ENCODE measurements at places on chromosomes 16 and 17.

GRCh38 chr17:6303664-6304063 is 131.3 kb downstream of the AIPL1 start:
- DNase-seq, result no peak

GRCh38 chr16:89722392-89723278 is 1.3 kb downstream of the ZNF276 start:
- peak; percentile 81 for DNase-seq

DNA sequence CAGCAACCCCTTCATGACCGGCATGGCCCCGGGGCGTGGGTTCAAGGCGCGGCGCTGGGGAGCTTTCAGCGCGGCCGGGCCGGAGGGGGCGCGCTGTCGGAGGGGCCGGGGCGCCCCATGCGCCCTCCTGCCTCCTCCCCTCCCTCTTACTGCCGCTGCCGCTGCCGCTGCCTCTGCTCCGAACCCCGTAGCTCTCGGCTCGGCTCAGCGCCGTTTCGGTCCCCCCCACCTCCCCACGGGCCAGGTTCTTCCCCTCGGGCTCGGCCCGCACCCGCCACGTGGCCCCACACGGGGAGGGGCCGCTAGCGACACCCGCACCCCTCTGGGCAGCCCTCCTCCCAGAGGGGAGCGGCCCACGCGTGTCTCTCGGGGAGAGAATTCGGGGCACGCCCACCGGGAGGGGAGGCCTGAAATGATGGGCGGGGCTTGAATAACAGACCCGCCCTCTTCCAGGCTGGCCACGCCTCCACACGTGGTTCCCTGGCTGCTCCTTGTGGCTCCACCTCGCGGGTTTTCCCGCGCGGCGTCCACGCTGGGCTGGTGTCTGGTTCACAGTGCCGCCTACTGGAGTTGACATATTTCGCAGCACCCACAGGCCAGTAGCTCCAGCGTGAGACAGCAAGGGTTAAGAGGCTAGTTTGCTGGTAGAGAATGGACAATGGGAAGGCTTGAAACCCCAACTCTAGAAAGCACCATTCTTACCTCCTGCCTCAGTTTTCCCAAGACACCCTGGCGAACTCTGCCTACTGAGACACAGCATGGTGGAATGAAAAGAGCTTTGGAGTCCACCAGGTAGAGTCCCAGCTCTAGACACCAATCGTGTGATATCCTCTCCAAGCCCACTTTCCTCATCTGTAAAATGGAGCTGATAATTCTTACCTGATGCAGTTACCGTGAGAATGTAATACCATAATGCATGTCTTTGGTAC is at the start of gene KCNH4:
Gene KCNH4, minus strand, starts transcription at position 221 of the 929 bp plus-strand sequence. Its CDS starts 197 bp downstream, at position 24.
- peak; percentile 76 for DNase-seq

DNA sequence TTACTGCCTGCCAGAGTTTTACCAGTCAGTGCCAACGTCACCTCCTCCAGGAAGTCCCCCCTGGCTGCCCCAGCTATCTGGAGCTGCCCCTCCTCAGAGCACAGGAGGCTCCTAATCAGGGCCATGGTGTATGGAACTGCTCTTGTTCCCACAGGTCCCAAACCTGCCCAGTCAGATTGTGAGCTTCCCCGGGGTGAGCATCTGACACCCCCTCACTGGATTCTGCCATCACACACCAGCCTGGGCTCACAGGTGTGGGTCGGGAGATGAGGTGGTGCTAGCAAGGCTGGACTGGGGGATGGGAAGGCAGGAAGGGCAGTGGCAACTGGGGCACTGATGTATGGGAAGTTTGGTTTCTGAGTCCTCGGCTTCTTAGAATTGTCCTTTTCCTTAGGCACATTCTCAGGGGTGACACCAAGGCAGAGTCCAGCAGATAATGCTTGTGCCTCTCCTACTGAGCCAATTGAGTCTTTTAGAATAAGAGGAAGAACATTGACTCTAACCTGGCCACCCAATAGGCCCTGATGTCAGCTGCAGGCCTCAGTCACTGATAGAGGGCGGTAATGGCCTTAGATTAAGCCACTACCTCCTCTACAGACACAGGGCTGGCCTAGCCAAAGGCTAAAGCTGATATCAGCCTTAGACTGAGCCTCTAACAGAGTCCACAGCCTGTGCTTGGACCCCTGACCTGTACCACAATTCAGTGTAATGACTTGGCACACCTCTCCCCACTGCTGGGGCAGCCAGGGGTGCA is 107.9 kb downstream of the WSCD1 start:
- DNase-seq, result no peak

DNA sequence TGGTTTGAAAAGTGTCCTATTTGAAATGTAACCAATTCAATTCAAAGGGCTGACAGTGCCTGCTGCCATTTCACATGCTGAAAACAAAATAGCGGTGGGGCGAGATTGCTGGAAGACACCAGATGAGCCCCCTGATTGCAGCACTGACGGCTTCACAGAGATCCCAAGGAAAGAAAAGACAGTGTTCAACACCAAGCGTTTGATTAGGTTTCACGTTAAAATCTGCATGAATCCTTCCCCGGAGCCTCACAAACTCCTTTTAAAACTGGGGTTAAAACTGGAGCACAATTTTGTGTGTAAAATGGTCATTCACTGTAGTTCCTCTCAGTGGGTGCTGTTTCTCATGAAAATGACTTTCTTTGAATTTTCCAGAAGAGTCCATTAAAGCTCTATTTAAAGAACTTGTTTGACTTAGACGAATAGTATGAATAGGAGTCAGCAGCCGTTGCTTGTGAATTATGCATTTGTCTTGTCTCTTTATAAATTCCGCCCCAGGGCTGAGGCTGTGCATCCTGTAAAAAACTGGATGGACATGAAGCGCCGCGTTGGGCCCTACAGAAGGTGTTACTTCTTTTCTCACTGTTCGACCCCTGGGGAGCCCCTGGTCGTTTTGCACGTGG is 8.8 kb downstream of the MLYCD start:
- DNase-seq, result no peak

DNA sequence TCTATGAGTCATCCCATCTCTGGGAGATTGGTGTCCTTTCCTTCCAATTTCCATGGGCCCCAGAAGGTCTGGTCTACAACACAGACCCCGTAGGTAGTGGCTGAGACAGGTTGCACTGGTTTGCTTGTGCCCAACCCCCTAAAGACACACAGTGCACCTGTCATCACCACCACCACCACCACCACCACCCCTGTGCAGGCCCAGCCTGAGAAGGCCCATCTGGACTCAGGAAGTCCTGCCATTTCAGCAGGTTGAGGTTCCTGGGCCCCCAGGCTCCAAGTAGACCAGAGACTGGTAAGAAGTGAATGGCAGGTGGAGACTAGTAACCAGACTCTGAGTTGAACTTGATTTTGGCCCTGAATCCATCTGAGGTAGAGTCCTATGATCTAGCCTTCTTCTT is 25.9 kb upstream of the PHB1 start:
- no peak for DNase-seq

DNA sequence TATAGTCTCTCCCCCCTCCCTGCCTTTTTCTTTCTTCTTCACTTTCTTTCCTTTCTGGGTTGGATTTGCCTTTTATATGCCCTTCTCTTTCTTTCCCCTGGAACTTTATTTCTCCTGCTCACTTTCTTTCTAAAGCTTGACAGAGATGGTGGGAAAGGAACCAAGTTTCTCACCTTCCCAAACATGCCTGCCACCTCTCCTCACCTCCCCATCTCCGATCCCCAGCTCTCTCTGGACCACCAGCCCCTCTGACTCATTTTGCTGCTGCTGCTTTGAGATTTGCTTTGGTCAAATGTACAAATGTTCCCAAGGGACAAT is 6.7 kb upstream of the LHX1 start:
- no peak for DNase-seq

DNA sequence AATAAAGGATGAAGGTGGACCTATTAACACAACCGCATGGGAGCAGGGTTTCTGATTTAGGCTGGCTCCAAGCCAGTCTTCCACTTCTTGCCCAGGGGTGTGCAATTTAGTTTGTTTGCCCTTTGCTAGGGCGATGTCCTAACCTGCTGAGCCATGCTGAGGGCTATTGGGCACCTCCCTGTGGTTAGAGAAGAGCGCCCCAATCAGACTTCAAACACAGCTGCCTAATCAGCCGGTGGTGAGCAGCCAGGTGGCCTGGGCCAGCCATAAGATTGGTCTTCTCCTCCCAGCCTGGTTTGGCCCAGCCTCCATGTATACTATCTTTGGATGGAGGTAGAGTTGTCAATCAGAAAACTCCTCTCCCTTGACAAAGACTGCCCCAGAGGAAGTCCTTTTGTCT is 15.7 kb downstream of the TMEM94 start:
- no peak for DNase-seq

- DNase-seq, result no peak
Measured at GRCh38 chr16:9965079-9965478, 217.1 kb downstream of the GRIN2A start.

- no peak for DNase-seq
Measured at GRCh38 chr17:82668631-82669099, 20.4 kb upstream of the WDR45B start.

GRCh38 chr16:65828296-65828695 is 538.2 kb upstream of the CDH5 start:
- no peak for DNase-seq

- no peak for DNase-seq
Measured at GRCh38 chr17:82967268-82968032, 112.0 kb upstream of the METRNL start.

DNA sequence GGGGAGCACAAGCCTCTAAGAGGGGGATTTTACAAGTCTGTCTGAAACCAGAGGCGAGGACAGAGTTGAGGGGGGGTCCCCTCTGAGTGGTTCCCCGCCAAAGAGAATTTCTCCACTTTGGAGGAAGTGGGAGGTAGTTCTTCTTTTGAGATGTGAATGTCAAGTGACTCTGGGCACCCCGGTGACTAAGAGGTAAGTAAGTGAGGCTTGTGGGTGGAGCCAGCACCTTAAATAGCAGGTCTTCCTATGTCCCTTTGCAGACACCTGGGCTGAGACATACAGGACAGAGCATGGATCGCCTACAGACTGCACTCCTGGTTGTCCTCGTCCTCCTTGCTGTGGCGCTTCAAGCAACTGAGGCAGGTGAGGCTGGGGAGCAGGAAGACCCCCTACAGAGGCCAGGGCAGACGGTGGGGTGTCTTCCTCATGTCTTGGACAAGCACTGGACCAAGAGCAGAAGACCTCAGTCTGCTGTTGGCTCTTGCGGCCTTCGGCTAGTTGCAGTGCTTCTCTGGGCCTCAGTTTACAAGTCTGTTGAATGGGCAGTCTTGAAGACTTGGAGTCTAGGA is at the start of gene CCL22:
Gene CCL22, plus strand, starts transcription at position 257 of the 569 bp plus-strand sequence. Its CDS starts 34 bp downstream, at position 291.
- DNase-seq, result no peak

GRCh38 chr16:71230122-71230845 is at the start of gene HYDIN:
TSS of gene HYDIN (minus strand) at chr16:71230722. CDS start at chr16:71186895, 43,827 bp downstream.
- no peak for DNase-seq

GRCh38 chr17:61394630-61395408 is 4.8 kb upstream of the TBX2 start:
- DNase-seq, result no peak

DNA sequence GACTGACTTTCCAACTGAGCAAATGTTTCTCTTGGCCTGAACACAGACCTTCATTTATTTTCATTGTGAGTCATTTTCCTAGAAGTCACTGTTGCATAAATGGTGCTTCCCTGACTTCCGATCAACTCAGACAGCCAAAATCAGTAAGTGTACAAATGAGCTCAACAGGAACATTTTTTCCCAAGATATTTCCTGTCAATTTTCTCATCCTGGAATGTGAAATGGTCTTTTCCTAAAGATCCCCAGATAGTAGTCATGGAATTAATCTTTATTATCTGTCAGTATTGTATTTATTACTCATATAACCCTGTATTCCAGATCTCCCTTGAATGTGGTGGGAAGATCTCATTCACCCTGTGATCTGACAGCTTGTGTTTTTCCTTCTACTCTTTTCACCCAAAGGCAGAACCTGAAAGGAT is 360.3 kb upstream of the KIF2B start:
- DNase-seq, result no peak

DNA sequence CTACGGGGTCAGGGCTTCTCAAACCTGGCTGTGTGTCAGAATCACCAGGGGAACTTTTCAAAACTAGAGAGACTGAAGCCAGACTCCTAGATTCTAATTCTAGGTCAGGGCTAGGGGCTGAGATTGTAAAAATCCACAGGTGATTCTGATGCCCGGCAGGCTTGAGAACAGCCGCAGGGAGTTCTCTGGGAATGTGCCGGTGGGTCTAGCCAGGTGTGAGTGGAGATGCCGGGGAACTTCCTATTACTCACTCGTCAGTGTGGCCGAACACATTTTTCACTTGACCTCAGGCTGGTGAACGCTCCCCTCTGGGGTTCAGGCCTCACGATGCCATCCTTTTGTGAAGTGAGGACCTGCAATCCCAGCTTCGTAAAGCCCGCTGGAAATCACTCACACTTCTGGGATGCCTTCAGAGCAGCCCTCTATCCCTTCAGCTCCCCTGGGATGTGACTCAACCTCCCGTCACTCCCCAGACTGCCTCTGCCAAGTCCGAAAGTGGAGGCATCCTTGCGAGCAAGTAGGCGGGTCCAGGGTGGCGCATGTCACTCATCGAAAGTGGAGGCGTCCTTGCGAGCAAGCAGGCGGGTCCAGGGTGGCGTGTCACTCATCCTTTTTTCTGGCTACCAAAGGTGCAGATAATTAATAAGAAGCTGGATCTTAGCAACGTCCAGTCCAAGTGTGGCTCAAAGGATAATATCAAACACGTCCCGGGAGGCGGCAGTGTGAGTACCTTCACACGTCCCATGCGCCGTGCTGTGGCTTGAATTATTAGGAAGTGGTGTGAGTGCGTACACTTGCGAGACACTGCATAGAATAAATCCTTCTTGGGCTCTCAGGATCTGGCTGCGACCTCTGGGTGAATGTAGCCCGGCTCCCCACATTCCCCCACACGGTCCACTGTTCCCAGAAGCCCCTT is 10.9 kb downstream of the STH start:
- no peak for DNase-seq

DNA sequence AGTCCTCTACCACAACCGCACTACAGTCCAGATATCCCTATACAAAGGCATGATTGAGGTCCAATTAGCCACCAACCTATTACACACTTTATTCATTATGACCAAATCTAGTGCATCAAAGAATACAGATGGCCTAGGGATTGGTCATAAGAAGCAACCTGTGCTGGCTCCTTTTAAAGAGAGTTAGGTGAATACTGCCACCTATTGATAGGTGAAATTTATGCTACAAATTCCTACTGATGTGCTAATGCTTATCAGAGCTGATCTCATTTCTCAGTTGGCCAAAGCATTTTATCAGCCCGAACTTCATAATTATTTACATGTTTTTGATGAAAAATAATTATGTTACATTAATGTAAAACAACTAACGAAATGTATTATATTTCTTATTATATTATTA is 166.3 kb downstream of the ANKFN1 start:
- DNase-seq, result no peak

DNA sequence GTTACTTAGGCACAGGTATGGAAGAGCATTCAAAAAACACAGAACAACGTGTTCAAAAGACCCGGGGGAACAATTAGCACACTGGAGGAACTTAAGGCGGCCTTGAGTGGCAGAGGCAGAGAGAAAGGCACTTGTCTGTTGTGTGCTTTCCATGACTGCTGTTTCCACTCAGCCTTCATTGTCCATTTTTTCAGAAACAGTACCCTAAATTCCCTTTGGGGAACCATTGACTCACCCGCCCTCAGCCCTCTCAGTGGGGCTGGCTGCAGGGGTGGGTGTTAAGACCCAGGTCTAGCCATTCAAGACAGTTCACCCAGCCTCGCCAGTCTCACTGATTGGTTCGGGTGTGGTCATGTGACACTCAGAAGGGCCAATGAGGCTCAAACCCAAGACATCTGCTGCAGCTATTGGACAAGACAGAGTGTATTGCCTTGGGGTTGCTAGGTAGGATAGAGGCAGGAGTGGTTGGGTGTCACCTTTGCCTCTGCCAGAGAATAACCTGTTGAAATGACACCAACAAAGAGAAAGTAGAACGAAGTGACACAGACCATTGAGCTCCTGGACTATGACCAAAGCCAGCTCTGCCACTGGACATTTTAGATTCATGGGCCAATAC is 19.6 kb upstream of the CEP20 start:
- DNase-seq, result no peak

Measured in activated effector memory CD4-positive, alpha-beta T cell treated with Interleukin-2 at 50 U/mL for 16 hours (primary cell).